Hindlimb muscle (tissue), 1 donor: ENCODE measurements at places on chromosomes 2 and 18.

DNA sequence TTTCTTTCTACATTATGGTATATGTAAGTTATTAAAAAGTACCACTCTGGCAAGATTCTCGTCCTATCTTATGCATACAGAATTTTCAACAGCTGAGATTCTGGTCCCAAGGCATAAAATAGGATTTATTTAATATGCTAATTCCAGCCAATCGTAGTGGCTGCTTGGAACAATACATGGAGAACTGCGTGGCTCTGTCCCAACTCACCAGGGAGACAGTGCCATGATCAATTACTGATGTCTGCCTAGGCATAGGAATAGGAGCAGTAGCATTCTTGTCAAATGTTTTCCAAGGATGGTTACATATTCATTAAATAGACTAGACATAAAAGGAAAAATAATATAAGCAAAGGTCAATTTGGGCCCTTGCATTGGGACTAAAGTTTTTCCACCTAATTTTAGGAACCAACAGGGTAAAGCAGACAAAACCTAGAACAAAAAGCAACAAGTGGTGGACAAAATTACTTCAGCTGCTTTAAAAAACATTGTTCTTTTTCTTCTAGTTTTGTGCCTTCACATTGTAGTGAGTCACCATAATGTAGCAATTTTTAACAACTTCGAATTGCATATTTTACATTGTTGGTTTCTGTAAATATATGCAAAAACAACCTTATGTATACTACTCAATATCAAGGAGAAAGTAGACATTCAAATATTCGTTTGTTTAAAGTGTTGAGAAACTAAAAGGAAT is 232.8 kb upstream of the ATP5MC3 start:
- no peak for DNase-seq

- DNase-seq, result no peak
These were observed 4.8 kb upstream of the THOC1 start for GRCh38 chr18:272650-273049.

DNA sequence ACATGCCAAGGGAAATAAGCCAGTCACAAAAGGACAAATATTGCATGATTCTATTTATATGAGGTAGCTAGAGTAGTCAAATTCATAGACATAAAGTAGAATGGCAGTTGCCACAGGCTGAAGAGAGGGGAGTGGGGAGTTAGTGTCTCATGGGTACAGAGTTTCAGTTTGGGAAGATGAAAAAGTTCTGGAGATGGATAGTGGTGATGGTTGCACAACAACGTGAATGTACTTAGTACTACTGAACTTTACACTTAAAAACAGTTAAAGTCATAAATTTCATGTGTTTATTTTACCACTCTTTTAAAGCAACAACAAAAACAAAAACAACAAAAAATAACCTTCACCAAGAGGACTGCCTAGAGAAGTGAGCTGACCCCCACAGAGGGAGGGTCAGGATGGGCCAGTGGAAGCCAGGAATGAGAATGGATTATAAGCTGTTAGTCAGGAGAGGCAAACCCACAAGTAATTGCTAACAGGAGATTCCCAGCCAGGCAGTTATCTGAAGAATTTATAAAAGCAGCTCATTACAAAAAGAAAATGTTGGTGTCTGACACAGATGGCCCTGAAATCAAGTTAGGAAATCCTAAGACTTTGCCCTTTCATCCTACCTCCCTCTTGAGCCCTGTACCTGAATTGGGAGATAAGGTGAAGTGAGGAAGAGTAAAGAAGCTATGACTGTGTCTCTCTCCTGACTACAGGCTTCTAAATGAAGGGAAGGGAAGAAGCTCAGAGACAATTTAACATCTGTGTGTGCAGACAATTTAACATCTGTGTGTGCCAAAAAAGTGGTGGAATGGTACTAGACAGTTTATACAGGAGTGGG is 263.4 kb downstream of the PDE11A start:
- DNase-seq, result no peak

GRCh38 chr2:33421820-33422219 is 54.6 kb upstream of the RASGRP3 start:
- DNase-seq, result no peak

DNA sequence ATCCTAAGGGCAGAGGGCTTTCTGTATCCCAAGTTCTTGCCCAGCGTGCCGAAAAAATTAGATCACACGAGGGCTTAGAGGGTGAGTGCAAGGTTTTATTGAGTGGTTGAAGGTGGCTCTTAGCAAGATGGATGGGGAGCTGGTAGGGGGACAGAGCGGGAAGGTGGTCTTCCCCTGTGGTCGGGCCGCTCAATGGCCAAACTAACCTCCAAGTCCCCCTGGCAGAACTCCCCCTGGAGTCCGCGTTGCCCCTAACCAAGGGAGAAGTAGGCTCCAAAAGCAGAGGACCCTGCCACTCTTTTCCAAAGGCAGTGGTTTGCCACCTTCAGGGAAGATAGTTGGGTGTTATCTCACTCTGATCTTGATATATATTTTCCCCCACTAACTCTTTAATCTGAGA is 63.4 kb downstream of the LYPD1 start:
- no peak for DNase-seq

- DNase-seq, result no peak
These were observed 232.8 kb upstream of the EPAS1 start for GRCh38 chr2:46064396-46064795.

DNA sequence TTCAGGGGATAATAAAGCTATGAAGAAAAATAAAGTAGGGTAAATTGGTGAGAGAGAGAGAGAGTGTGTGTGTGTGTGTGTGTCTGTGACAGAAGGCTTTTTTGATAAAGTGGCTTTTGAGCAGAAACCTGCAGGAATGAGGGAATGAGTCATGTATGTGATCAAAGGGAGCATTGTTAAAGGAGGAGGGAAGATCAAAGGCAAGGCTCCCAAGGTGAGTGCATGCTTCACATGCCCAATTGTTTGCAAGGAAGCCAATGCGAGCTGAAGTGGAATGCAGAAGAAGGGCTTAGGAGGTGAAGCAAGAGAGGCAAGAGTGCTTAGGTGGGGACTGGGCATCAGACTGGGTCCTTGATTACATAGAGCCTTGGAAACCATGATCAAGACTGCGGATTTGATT is 96.8 kb downstream of the DNAH6 start:
- DNase-seq, result no peak

- peak; percentile 70 for DNase-seq
These were observed 37.5 kb downstream of the ACVR1 start for GRCh38 chr2:157838442-157839161.

GRCh38 chr2:60989259-60989658 is 28.3 kb upstream of the PEX13 start:
- DNase-seq, result no peak

DNA sequence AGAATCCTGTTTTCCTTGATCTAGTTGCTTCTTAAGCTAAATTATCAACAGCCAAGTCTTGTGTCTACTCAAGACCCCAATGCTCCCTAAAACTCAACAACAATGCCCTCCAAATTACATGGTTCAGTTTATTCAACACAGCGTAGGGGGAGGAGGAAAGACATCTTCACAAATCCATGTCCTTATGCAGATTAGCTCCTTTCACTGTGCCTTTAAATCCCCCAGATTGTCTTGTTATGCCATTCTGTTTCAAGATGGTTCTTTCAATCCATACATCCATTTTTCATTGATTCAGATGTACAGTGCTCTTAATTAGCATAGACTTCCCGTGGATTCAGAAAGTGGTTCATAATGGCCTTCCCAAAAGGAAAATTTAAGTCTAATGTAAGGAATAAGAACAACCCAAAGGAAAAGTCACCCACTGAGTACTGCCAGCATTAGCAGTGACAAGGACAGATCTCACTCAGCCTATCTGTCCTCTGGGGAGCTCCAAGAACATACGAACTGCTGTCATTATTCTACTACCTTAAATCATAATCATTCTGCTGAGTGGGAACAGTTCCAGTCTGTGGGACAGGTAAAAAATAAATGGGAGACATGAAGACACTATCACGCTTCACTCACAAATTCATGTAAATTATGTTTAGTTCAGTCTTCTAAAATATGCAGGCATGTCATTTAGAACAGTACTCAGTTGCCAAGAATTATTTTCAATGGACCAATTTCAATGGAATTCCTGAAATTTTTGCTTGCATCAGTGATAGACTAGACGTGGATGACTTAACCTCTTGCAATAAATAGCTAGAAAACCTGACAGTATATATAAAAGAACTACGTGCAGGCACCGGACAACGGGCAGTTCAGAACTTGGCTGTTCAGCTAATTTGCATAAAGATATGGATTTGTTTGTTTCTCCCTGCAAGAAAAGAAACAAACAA is 58.9 kb upstream of the RNU4ATAC start:
- DNase-seq, result no peak

DNA sequence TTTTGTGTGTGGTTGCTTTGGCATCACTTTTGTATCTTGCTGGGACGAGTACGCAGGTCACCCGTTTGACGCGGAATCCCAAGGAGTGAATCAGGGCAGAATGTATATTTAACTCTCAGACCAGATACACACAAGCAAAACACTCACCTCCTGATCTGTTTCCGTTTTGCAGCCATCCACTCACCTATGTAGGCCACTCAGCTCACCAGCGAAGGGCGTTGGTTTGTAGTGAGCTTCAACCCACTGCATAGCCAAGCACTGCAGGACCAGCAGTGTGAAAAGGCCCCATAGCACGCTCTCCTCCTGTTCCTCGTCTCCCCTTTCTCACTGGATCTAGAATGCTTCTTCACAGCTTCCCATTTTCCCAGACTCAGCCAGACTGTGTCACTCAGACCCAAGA is 58.3 kb downstream of the ZNF532 start:
- no peak for DNase-seq

GRCh38 chr18:27198036-27198435 is 12.9 kb upstream of the CHST9 start:
- DNase-seq, result no peak

DNA sequence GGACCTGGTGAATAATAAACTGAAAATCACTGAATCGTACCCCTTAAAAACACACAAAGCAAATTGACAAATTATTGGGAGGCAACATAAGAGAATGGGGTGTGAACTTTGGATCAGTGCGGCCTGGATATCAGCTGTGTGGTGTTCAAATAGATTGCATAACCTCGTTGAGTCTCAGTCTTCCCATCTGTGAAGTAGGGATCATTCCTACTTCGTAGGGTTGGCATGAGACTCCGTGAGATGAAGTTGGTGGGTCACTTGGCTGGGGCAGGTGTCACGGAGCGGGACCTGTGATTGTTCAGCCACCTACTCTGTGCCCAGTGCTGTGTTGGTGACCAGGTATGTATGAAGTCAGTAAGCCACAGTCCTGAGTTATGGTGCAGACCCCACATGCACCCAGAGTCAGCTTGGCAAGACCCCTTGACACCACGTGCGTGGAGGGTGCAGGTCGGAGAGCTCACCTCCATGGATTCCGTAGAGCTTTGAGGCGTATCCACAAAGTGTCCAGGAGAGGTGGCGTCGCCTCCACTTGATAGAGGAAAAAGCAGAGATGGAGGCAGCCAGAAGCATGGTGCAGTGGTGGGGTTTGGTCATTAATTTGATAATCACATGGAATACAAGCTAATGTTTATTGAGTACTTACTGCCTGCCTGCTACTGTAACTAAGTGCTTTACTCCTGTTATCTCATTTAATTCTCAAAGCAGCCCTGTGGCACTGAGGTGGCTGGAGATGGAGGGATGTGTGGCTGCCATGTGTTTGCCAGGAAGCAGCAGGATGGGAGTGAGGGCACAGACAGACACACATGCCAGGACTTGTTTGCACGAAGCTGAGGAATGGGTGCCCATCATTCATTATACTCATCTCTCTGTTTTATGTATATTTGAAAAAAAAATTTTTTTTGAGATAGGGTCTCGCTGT is 35.8 kb downstream of the HPCAL1 start:
- no peak for DNase-seq

DNA sequence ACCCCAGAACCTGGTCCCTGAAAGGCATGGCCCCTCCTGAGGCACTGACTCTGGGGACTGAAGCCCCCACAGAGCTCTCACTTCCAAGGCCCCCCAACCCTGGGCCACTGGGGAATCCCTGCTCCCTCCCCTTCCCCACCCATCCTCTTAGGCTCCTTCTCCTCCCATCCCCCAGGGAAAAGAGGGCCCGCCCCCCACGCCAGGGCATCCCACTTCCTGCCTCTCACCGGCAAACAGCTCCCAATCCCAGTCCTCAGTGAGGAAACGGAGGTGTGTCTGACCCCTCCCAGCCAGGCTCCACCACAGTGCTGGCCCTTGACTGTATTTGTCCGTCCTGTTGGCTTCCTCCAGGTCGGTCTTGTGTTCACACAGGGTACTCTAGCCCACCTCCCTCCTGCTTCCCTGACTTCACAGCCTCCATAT is 35.0 kb upstream of the PTMA start:
- no peak for DNase-seq

DNA sequence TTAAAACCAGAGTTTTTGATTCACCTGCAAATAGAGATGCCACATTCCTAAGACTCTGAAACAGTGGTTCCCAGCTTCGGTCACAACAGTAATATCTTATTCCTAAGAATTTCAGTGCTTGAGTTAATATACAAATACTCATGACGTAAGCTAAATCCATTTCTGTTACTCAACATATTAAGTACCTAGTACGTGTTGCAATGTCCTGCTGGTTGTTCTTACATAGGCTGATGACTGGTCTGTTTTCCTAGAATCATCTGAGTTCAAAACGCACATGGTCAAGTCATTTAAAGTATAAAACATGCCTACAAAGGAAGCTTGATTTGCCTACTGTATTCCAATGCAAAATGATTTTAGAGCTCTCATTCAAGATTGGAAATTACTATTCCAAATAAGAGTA is 7.2 kb downstream of the NCL start:
- no peak for DNase-seq

- no peak for DNase-seq
These were observed 30.7 kb upstream of the DUSP2 start for GRCh38 chr2:96175951-96176350.

DNA sequence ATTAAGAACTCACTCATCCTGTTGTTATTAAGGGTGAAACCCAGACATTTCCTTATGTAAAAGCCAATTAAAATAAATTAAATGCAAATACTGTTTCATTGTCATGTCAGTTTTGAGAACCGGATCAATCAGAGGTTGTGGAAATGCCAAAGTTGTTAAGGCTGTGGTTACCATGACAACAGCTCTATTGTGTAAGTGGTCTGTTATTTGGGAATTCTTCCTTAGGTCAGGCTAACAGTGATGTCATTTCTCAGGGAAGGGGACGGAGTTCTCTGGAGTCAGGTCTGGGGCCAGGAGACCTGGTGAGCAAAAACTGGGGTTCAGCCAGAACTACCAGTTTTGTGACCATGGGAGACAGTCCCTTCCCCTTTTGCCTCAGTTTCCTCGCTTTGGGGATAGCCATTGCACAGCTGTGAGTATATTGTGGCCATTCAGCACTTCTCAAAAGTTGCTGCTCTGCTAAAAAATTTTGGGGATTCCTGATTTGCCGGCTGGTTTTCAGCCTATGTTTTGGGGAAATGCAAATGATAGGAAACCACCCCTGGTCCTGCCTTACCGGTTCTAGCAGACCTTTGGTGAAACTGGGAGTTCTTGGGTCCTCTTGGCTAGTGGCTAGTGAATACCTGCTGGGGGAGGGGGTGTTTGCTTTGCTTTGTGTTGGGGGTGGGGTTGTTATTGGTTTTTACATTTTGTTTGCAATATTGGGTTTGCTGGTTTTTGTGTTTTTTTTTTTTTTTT is 21.6 kb downstream of the HPCAL1 start:
- no peak for DNase-seq

GRCh38 chr2:129112181-129112580 is 793.5 kb upstream of the HS6ST1 start:
- no peak for DNase-seq
